ENCODE measurements at places on chromosomes 16 and 17.
A peak's percentile ranks its signal among the peaks of the same experiment; 100 is the strongest.

- no peak for DNase-seq
These were observed 187.4 kb upstream of the CACNG5 start for GRCh38 chr17:66647391-66647983.

- no peak for DNase-seq
These were observed 1747.9 kb downstream of the TP53TG3F start for GRCh38 chr16:35207059-35207999.

DNA sequence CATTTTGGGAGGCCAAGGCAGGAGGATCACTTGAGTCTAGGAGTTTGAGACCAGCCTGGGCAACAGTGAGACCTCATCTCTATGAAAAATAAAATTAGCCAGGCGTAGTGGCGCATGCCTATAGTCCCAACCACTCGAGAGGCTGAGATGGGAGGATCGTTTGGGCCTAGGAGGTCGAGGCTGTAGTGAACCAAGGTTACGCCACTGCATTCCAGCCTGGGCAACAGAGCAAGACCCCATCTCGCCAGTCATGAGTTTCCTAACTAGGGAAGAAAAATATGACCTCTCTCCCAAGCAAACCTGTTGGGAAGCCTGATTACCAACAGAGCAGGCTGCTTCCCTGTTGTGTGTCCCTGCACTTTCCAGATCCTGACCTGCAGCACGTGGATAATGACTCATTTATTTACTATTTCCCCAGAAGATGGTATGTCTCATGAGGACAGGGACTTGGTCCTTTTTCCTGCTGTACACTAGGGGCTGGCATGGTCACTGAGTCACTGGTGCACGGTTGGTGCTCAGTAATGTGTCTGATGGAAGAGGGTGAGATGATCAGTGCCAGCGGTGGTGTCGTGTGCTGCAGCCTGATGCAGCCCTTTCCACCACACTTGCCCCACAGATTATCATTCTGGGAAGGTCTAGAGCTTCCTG, 30.8 kb downstream of the NMT1 start:
- no peak for DNase-seq

DNA sequence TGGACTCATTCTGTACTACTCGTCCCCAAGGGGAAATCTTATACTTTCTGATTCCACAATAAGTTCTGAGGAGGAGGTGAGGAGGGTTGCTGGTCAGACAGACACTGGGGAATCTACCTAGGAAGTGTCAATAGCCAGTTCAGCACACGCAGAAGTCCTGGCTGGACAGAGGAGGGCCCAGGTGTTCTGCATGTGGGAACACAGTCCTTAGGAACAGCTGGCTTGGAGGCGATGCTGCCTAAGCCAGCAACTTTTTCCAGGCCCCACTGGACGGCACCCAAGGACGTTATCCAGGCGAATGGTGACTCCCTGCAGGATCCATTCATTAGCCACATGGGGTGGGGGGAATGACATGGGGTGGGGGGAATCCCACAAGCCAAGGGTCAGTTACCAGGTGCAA, 29.9 kb upstream of the WFIKKN2 start:
- DNase-seq = no peak

- no peak for DNase-seq
These were observed 16.8 kb upstream of the ENGASE start for GRCh38 chr17:79057737-79058385.

DNA sequence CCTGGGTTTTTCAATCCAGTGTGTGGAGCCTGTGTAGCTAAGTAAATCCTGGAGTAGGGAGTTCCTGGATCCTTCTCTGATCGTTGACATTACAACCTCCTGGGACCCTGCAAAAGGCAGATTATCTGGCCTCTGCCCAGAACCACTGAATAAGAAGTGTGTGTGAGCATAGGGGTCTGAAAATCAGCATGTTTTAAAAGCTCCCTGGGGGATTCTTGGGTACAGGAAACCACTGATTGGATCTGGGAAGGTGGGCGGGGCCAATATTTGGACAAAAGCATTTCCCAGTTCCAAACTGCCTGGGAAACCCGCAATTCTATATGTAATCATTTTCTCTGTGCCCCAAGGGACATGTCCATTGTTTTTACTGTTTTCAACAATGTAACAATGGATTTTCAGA, 27.2 kb upstream of the BEAN1 start:
- DNase-seq = no peak

DNA sequence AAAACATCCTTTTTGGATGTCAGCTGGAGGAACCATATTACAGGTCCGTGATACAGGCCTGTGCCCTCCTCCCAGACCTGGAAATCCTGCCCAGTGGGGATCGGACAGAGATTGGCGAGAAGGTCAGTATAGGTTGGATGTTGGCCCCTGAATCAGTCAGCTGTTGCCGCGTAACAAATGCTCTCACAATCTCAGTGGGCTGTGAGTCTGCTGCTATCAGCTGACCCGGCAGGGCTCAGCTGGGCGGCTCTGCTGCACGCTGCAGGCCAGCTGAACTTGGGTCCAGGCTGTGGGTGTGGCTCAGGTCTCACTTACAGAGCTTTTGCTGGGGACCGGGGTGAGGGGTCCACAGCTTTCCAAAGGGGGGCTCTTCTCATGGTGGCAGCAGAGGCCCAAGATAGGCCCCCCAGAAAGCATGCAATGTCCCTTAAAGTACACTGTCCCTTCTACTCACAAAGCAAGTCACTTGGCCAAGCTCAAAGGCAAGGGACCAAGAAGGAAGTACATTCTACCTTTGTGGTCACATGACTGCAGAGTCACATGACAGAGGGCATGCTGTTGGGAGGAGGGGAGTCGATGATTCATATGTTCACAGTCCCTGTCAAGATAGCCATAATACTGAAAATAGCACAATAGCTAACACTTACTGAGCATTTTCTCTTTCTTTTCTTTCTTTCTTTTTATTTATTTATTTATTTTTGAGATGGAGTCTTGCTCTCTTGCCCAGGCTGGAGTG, 134.2 kb downstream of the ABCC1 start:
- DNase-seq = peak; percentile 11

- no peak for DNase-seq
These were observed 53.2 kb downstream of the SMG6 start for GRCh38 chr17:2250140-2251095.

- no peak for DNase-seq
These were observed 24.0 kb upstream of the GINS2 start for GRCh38 chr16:85712801-85713200.

DNA sequence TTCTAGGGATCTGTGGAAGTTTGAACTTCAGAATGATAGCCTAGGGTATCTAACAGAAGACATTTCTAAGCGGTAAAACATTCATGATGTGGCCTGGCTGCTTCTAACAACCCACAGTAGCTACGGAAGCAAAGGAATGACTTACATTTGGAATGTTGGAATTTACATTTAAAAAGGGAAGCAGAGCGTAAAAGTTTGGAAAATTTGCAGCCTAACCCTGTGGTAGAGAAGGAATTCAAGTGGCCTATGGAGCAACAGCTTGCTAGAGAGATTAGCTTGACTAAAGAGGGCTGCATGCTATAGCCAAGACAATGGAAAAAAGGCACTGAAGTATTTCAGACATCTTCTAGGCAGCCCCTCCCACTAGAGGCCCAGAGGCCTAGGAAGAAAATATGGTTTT, 50.1 kb downstream of the HNF1B start:
- DNase-seq = no peak

GRCh38 chr16:84791088-84791487, 28.7 kb upstream of the CRISPLD2 start:
- no peak for DNase-seq

GRCh38 chr17:8608001-8608400, 22.5 kb downstream of the MYH10 start:
- no peak for DNase-seq

GRCh38 chr16:71542377-71542776, 16.2 kb downstream of the CHST4 start:
- peak; percentile 54 for DNase-seq

- no peak for DNase-seq
These were observed 2451.0 kb downstream of the TP53TG3F start for GRCh38 chr16:35910409-35910808.

GRCh38 chr16:82439678-82440293, 187.0 kb upstream of the CDH13 start:
- no peak for DNase-seq

GRCh38 chr17:9729034-9729650, 62.2 kb downstream of the DHRS7C start:
- DNase-seq = no peak

GRCh38 chr16:6751191-6751590, 581.5 kb upstream of the RBFOX1 start:
- no peak for DNase-seq

DNA sequence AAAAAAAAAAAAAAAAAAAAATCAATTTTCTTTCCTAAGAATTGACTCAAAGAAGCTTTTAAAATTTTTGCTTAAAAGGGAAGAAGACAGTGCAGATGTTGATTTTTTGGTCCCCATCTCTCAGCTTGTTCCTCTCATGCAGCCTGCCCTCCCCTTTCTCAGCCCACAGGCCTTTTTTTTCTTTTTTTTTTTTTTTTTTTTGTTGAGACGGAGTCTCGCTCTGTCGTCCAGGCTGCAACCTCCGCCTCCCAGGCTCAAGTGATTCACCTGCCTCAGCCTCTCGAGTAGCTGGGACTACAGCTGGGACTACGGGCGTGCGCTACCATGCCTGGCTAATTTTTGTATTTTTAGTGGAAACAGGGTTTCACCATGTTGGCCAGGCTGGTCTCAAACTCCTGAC, 17.7 kb downstream of the YPEL2 start:
- DNase-seq = no peak

- DNase-seq = no peak
These were observed 363.3 kb downstream of the SEC14L1 start for GRCh38 chr17:77503916-77504651.

GRCh38 chr17:16107165-16107770, 107.6 kb downstream of the TTC19 start:
- no peak for DNase-seq

- DNase-seq = no peak
These were observed 13.7 kb downstream of the CAMKK1 start for GRCh38 chr17:3879186-3879585.

- no peak for DNase-seq
These were observed 88.9 kb upstream of the HLF start for GRCh38 chr17:55175788-55176427.

DNA sequence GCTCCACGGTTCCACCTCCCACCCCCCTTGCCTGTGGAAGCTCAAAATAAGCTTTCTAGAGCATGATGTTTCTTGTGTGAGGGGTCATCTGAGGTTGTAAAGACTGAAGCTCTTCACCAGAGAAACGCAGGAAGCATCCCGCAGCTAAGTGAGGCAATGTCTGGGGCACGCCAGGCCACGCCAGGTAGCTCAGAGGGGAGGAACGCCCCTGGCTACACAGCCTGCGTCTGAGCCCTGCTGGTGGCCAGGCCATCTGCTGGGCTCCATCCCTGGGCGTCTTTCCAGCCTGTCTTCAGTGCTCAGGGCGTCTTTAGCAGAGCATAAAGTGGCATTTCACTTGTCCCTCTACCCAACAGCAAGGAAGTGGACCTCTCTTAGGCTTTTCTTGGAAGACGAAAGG, 15.2 kb downstream of the SOCS3 start:
- DNase-seq = no peak

- DNase-seq = no peak
These were observed 4.5 kb upstream of the BANP start for GRCh38 chr16:87946596-87947347.

DNA sequence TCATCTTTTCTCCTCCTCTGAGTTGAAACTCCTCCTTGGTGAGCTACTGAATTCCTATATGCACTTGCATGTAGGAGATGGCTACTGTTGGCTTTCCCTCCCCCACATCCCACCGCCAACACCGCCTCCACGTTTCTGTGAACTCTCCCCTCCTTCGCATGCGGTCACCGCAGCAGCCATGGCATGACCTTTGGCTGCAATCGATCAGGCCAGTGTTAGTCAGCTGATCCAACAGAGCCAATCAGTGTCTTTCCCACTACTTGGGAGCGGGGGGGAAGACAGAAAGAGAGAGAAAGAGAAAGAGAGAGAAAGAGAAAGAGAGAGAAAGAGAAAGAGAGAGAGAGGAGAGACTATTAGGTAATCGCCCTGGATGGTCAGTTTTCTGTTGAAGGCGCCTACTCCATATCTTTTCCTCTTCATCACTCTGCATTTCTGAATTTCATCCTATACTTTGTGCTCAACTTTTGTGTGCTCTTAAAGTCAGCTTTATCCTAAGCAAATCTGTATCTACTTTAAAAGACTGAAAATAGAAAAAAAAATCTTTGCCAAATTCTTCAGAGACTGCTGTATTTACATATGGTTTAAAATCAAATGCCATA, 22.7 kb downstream of the ASGR1 start:
- DNase-seq = no peak

GRCh38 chr16:78452025-78452555, 352.6 kb downstream of the WWOX start:
- DNase-seq = no peak

DNA sequence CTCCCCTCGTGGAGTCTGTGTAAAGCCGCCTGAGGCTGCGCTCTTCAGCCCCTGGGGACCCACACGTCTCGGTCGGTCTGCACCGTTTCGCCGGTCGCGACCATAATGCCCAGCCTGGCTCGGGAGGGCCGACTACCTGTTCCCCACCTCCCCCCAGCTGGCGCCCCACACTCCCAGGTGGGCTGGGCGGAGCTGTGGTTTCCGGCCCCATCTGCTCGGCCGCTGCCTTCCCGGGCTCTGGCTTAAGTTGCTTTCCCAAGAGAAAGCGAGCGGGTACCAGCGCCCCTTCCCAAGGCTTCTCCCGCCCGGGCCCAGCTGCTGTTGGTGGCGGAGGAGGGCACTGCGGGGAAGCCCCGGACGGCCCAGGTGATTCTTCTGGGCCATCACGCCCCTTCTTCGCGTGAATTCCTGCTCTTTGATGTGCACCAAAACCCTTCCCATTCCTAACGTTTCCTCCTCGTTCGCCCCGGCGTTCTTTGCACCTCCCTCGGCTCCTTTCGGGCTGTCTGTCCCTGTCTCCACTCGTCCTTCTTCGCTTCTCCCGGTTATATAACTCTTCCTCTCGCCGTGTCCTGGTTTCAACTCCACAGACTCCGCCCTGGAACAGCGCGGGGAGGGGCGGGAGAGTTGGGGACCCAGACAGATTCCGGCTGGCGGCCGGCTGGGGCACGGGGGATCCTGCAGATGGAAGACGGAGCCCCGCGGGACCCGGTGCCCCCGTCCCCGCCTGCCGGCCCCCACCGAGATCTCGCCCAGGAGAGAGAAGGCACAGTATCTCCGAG, 2.0 kb downstream of the KDM6B start:
- DNase-seq = no peak

All from stimulated activated CD4-positive, alpha-beta T cell treated with anti-CD3 and anti-CD28 coated beads, Interleukin-1b, Interleukin-23, amount 100 ng/mL, for 24 hours (primary cell).